ENCODE measurements at places on chromosomes 11 and 22.
A peak's percentile ranks its signal among the peaks of the same experiment; 100 is the strongest.

DNA sequence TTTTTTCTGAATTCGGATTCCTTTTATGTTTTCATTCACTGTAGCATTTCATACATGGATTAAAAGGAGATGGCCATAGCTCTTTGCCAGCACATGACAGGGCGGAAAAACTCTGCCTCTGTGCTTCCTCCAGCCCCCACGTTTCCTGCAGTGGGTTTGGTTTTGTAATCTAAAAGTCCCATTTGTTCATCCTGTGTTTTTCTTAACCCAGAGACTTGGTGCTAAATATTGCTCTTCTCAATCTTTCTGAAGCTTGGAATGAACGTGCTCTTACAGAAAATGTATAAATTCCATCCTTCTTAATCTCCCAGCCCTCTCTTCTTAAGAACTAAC is 89.9 kb downstream of the PPP6R3 start:
- DNase-seq: no peak

DNA sequence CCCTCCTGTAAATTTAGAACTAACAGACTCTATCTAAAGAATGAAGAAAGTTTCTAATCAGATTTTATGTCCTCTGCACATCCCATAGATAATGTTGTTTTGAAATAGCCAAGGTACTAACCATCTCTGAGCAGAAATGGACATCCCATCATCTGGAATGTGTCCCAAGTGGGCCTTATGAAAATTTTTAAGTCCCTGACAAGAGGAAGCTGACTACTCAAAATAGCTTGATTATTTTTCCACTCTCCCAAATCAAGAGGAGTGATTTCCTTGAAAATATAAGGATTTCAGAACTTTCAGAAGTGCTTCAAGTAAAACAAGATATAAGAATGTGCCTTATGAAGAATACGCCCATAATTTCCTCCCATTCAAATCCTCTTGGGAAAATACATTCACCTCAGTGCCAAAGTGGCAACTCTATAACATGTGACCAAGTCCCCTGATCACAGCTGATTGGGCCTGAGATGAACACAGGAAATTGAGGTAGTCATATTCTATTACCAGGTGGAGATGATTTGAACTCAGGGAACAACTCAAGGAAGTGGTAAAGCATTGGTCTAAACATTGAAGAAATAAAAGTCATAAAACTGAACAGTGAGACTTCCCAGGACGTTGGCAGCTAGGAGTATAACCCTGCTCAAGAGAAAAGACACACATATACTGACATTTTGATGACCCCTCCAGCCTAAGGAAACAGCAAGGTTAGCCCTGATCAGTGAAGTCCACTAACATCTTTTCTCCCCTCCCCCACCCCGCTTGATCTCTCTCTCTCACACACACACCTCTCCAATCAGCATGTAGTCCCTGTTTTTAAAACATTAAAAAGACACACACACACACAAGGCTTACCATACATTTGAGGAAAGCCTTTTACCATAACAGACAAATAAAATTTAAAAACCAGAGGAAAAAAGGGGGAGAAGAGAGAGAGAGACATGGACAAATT is 70.8 kb upstream of the TEAD1 start:
- no peak for DNase-seq

- DNase-seq: peak; percentile 71
Observed at GRCh38 chr11:46272816-46273427, 4.5 kb upstream of the CREB3L1 start.

- no peak for DNase-seq
Observed at GRCh38 chr11:71995726-71996291, 2.9 kb upstream of the IL18BP start.

DNA sequence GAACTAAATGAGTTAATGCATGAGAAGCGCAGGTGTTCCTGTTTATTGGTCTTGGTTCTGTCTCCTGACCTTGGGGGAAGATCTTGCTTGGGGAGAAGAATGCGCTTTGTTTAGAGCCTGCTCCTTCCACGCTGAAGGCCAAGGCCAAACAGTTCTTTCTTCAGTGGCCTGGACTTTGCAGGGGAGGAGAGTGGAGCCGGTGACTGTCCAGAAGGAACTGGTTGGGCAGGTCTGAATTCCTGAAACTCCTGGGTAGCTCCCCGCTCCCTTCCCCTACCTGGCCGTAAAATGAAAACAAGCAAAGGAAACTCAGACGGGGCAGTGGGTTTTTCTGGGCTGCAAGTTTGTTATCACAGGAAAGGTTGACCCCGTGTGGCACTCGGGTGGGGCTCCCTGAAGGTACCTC is 3.6 kb downstream of the ARHGAP8 start:
- DNase-seq: no peak

GRCh38 chr22:20573176-20573832 is 65.9 kb downstream of the MED15 start:
- DNase-seq: no peak

DNA sequence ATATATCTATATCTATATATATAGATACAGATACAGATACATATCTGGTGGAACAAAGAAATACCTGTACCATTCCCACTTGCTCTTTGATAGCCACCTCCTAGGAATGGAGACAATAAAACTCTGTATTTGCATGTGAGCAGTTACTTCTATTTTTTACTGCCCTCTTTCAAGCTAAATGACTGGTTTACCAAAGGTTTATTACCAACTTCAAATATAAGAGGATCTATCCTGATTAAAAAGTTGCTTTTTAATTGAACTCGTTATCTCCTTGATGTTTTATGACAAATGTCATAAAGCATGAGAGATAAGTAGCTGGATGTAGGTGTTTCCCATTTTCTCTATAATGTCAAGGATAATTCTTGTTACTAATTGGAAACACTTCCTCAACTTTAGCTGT is 21.7 kb upstream of the GRIK4 start:
- DNase-seq: no peak

DNA sequence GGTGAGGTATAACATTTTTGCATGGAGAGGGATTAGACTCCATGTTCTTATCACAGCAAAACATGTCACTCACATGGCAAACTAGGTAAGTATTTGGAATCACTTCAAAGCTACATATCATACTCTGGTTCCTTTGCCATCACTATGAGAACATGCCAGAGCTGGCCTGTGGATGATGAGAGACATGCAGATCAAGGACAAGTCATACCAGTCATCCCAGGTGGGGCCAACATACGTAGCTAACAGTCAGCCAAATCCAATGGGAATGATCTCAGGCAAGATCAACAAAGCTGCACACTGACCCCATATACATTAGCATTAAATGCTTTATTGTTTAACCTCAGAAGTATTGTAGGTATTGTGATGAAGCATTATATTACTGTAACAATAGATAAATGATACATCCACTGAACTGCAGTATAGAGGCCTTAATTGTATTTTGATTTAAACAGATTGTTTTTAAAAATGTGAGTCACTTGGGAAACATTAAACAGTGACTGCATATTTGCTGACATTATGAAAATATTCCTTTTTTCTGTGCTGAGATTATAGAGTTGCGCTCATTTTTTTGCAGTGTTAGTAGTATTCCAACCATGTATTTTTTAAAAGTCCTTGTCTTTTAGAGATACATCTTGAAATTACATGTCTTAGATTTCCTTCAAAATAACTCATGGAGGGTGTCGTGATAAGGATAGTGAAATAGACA is 37.3 kb upstream of the ARL14EP start:
- no peak for DNase-seq

DNA sequence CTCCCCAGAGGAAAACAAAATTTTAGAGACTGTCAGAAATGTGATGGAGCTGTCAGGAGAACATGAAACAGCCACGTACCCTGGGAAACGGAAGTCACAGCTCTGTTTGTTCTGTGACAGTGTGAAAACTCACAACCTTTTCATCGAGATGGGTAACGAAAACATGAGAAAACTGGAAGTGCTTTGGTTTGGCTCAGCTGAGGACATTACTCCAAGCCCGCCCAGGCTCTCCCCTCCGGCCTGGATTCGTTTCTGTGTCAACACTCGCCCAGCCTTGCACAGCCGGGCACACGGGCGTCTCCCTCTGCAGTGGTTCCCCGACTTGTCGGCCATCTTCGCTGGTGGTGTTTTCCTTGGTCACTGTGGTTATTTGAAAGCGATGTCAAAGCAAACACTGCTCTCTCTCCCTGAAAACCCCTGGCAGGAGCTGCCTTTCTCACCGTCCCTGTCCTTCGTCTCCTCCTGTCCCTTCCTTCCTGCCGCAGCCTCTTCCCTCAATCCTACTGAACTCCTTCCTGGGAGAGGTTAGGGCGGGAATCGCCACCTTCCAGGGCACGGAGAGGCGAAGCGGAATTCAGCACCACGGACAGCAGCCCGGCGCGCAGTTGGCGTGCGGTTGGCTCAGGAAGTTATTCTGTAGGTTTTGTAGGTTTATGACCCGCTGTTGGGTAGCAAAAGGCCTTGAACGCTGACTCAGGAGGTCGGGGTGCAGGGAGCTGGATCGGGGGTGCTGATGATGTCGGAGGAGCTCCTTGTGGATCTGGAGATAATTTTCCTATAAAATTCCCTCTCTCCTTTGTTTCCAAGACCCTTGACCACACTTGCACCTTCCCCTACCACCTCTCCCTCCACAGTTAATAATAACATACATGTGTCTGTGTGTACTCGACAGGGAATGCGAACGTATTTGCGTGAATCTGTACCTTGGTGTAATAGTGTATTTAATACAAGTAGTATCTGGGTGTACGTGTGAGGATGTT is 13.1 kb upstream of the RPS19BP1 start:
- no peak for DNase-seq

GRCh38 chr22:44449683-44450425 is 48.2 kb downstream of the RTL6 start:
- no peak for DNase-seq

GRCh38 chr11:67303132-67303834 is at the start of gene SSH3:
SSH3 (plus strand) TSS chr11:67303530; CDS start chr11:67303626, 96 bp downstream.
- DNase-seq: peak; percentile 85

DNA sequence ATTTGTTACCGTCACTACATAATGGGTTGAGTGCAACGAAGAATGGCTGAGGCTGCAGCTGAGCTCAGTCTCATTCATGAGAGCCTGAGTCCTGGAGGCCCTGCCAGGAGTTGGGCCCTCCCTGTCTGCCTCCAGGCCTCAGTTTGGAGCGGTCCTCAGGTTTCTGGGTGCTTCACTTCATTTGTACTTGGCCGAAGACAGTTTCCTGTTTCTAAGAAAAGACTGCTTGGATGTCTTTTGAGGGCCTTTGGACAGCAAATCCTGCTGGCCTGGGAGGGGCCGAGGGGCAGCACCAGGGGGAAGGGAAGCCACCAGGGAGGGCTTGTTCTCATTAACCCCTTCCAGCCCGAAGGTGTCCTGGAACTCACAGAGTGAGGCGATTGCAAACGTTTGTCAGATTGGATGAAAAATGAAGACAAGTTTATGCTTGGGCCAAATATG is 163.1 kb downstream of the ETS1 start:
- no peak for DNase-seq

- peak; percentile 61 for DNase-seq
Observed at GRCh38 chr11:914747-915501, 4.3 kb upstream of the CHID1 start.

GRCh38 chr11:126862664-126863243 is 137.8 kb downstream of the KIRREL3 start:
- DNase-seq: no peak

- no peak for DNase-seq
Observed at GRCh38 chr11:86186386-86186785, 58.2 kb upstream of the EED start.

DNA sequence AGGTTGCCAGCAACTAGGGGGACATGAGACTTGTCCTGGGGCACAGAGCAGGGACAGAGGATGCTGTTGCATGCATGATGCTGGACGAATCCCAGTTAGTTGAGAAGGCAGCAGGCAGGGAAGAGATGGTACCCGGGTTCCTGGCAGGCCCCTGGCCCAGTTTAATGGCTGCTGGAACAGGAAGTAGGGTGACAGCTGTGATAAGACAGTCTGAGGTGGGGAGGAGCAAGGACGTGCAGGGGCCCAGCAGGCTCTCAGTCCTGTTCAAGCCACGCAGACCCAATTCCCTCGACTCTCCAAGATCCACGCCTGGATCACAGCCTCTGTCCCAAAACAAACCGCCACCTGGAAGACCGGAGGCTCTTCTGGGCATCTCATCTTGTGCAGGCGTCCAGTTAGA is 32.0 kb downstream of the LRRC10B start:
- no peak for DNase-seq

DNA sequence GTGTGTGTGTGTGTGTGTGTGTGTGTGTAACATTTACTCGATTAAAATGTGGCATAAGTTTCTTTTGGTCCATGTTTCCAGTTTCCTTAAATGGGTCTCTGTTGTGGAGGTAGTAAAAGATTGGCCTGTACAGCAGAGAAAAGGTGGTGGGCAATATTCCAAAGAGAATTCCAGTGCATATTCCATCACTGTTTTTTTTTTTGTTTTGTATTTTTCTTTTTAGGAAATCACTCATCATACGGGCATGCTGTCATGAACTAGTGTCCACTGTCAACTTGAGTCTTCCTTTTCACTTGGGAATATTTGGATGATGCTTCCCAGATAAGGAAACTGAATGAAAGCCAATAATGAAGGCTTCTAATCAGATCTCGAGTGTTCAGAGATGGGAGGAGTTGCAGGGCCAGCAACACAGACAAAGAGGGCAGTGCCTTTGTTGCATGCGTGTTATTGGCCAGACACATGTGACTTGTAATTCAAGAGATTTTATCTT is 95.2 kb upstream of the PDGFD start:
- no peak for DNase-seq

DNA sequence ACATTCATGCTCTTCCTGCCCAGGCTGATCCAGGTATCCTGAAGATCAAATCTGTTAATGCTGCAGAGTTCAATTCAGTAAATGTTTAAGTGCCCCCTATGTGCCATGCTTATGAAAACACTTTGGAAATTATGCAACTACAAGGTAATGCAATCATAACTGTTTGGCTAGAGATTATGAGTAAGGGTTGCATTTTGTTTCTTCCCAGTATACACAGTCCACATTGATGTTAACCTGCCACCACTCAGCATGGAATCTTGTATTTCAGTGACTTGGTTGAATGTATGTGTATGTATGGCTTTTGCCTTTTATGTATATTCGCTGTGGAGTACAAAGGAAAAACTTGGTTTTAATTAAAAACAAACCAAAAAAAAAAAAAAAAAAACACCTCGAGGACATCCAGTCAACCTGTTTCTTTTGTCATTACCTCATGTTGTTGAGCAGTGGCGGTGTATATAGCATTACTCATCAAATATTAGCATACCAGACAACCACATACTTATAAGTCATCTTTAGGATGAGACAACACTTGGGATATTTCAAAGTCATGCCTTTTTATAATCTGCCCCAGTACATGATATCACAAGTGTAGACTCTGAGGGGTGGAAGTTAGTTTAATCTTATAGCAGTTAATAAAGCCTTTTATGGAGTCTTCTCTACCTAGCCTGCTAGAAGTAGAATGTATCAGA is 86.1 kb upstream of the HORMAD2 start:
- DNase-seq: no peak
